ENCODE measurements at places on chromosomes 7 and 10.

- no peak for DNase-seq
Measured at GRCh38 chr7:27200761-27201579, 1.1 kb upstream of the HOXA13 start.

DNA sequence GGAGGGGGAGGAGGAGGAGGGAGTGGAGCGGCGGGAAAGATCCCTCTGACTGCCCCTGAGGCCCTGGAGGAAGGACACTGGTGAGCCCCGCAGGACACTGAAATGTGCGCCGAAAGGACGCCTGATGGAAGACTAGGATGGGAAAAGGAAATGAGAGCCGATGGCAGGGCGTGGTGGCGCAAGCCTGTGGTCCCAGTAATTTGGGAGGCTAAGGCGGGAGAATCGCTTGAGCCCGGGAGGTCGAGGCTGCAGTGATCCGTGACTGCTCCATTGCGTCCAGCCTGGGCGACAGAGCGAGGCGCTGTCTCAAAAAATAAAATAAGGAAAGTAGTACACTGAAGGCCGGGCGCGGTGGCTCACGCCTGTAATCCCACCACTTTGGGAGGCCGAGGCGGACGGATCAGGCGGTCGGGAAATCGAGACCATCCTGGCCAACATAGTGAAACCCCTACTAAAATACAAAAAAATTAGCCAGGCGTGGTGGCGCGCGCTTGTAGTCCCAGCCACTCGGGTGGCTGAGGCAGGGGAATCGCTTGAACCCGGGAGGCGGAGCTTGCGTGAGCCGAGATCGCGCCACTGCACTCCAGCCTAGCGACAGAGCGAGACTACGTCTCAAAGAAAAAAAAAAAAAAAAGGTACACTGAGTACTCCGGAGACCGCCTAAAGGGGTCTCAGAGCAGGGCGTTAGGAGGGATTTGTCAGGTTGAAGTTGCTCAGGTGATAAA, 561 bp upstream of the HNRNPF start:
- no peak for DNase-seq

DNA sequence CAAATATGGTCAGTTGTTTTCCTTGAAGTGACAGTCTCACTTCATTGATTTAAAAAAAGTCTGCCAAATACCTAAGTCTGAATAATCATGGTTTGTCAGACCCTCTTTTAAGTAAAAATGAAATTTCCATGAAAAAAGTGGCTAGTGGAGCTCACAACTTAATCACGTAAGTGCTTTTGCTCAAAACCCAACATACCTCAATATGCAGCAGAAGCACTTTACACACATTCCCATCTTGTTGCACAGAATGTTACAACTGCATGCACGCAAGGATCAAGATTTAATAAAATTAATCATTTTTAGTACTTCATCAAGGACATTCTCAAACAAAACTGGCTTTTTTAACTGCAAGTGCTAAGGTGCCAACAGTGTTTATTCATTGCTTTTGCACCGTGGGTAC, 21.6 kb downstream of the EZH2 start:
- DNase-seq: no peak

GRCh38 chr7:118184565-118184940, 589 bp downstream of the LSM8 start:
- DNase-seq: no peak

DNA sequence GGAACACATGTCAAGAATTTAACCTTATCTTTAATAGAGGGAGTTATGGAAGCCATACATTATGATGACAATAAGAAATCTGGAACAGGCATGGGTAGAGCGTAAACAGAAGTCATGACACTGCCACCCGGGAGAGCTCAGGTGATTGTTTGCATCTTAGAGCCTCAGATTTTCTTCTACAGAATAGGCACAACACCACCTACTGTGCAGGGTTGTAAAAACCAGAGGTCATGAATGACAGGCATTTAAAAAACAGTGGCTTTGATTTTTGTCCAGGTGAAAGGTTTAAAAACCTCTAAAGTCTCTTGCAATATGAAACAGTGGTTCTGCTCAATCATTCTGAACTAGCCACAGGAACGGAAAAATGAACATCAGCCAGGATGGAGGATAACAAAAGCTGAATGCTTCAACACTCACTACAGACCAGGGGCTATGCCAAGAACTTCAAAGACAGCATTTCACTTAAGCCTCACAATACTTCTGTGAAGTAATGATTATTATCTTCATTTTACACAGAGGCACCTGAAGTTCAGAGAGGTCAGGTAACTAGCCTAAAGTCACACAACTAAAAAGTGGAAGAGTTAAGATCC, 123.8 kb downstream of the SLC25A13 start:
- DNase-seq: no peak

DNA sequence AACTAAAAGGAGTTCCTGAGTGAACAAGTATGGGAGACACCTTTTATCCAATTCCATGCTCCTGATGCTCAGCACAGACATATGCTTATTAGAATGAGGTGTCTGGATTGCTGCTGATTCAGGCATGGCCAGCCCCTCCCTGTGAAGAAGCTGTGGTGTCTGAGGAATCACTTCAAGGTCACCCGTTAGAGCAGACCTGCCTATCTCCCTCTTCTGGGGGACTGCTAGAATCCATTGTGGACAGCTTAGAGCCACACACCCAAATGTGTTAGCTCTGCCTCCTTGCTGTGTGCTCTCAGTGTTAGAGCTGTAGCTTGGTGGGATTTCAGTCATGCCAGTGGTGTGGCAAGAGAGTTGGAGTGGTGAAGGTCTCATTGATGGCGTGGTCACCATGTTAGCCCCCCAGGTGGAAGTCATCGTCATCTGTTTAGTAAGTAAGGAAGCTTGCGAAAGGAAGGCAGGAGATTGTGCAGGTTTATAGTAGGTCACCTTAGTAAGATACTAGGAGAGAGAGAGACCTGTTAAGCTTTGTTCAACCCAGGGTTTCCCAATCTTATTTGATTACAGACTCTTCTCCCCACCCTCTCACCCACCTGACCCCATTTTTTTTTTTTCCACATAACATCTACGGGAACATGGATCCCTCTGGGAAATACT, 12.8 kb downstream of the PRXL2A start:
- no peak for DNase-seq

DNA sequence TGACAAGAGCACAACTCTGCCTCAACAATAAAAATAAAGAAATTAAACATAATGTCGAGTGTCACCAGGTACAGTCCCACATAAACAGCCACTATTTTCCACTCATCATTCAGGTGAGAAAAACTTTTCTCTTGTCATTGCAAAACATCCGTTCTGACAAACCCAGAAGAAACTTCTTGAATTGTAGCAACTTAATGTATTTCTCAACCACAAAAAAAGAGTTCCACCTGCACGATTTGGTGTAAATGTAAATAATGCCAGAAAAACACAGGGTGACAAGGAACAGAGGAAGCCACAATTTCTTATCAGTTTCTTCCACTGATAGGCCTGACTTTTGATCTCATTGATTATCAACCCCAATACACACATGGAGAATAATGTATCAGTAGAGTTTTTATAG, 26.8 kb upstream of the INSIG1 start:
- no peak for DNase-seq

DNA sequence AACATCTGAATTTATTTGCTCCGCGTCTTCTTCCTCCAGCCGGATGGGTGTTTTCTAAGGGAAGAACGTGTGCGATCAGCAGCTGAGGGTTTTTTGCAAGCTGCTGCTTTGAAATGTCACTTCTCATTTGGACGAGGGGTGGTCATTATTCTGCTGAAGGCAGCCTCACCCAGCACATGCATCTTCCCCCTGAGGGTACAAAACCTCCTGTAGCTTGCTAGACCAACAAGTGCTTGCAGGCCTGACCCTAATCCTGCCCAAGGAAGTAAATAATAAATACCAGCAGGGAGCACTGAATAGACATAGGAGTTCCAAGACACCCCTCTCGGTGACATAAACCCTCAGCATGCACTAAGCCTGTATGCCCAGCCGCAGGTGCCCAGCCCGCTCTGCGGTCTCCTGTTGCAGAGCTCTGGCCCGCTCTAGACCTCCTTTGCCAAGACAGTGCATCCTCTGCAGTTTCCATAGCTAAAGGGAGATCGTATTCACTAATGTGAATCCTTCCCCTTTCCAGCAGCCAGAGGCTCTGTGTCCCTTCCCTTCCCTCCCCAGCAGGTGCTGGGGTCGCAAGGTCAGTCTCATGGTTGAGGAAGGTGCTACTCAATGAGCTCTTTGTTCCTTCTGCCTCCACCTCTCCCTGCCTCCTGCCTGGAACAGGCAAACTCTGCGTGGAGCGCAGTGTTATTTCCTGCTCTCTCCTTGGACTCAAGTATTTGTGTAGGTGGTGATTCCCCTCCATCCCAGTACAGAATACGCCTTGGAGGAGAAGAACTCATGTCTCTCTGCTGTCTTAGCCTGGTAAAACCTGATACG, 36.6 kb downstream of the SBDS start:
- no peak for DNase-seq

DNA sequence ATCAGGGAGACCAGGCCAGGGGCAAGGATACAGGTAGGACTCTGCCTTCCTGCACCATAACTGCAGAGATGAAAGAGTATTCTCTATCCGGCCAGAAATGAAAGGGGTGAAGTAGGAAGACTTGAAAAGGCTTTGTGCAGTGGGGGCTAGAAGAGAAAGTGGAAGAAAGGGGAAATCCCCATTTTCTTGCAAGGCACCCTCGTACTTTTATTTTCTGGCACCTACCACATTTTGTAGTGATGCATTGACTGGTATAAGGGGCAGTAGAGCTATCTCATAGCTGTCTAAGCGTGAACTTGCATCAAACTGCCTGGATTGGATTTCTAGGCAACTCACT, 752 bp upstream of the CAMK2G start:
- DNase-seq: peak; percentile 57

GRCh38 chr10:21689881-21690280, 155.8 kb downstream of the MLLT10 start:
- no peak for DNase-seq

DNA sequence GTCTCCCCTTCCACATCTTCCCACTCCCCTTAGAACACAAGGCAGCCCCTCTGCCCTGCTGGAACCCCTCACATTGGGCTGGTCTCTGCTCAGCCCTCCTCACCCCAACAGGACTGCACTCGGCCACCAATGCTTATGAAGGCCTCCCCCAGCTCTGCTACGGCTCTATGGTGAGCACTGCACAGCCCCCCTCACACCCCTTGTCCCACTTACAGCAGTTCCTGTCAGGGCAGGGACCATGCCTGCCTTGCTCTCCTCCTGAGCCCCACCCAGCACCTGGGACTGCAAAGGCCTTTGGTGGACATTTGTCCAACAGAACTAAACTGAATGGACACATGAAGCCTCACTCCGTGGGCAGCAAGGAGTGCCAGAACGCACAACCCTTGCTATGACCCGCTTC, 171.9 kb downstream of the GRID1 start:
- no peak for DNase-seq

- DNase-seq: no peak
Measured at GRCh38 chr7:12403287-12404181, at the start of gene VWDE. Gene VWDE, minus strand, starts transcription at chr7:12403865. Its CDS starts 149 bp downstream, at chr7:12403716.

- no peak for DNase-seq
Measured at GRCh38 chr7:128915271-128915819, 4.8 kb upstream of the KCP start.

DNA sequence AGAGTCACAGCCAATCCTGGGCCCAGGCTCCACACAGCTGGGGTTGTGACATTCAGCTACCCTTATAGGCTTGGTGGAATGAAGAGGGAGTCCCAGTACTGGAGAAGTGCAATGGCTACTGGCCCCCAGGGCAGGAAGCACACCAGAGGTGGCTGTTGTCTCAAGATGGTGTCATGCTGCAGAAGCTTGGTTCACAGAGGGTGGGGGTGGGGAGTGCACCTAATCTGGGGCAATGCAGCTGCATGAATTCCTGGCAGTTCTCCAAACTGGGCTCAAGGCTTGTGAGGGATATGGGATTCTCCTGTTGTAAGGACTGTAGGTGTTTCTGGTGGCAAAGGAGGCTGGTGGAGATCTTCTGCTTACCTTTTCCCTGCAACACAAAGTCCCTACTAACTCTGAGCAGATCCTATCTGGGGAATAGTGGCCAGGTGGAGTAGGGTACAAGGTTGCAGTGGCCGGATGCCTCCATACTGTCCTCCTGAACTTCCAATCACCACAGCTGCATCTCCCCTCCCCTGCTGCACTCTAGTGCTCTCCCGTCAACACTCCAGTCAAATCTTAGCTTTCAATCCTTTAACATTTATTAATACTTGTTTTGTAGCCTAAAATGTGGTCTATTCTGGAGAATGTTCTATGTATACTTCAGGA, 27.4 kb upstream of the PLA2G12B start:
- DNase-seq: no peak

- DNase-seq: no peak
Measured at GRCh38 chr10:80988755-80989154, 451.1 kb downstream of the SH2D4B start.

DNA sequence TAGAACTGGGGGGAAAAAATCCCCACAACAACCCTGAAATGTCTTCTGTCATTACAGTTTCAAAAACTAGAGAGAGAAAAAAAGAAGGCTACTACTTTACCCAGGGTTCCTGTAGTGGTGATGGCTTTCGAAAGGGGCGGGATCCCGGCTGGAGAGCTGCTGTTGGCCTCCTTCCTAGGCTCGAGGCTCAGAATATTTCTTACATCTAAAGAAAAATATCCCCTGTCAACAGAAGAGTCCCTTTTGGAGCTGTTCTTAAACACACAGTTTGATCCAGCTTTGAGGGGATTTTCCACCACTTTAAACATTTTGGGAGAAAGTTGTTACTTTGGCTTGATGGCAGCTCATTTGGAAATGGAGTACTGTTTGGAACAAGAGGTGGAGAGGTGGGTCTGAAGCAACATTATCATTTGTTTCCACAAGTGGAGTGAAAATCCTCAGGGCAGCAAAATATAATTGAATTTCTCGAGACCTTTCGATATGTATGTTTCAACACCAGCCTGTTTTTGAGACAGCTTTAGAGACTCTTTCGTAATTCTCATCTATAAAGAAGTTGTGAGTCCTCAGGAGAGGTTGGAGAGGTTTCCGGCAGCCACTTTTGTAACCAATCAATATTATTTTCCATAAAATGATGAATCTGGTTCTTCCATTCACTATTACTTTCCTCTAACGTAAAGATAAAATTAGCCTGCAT, 5.1 kb downstream of the HOXA13 start:
- no peak for DNase-seq

DNA sequence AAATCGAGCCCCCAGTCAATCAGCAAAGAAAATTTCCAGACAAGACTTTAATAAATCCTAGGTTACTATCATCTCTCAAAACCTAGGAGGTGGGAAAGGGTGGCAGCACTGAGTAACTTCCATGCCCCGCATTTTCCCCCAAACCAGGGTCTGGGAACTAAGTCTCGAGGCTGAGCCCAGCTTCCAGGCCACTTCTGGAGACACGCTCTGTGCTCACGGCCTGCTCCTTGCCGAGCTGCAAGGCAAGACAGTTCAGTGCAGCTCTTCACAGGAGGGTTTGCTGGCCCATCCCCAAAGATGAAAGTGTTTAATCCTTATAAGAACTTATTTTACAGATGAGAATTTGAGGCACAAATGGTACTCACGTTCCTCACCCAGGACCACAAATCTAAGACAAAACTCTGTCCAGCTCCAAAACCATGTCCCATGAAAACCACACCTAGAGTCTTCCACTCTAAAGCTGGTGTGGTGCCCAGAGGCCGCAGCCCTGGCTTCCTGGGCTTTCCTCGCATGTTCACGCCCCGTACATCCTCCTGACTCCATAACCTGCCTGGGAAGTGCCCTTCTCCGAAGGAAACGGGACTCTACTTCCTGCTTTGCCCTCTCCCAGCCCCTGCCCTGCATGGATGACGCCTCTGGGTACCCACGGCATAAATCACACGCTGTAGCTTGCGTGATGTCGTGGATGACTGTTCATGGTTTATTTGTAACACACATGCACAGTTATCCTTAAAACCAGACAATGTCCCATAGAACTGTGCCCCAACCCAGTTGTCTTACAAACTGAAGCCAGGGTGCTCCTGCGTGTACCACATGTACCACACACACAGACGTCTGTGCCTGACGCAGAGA, 201.2 kb downstream of the DIP2C start:
- DNase-seq: no peak

- no peak for DNase-seq
Measured at GRCh38 chr7:140060788-140061606, 1.8 kb downstream of the PARP12 start.
